ENCODE measurements at places on chromosomes 12 and 14.

DNA sequence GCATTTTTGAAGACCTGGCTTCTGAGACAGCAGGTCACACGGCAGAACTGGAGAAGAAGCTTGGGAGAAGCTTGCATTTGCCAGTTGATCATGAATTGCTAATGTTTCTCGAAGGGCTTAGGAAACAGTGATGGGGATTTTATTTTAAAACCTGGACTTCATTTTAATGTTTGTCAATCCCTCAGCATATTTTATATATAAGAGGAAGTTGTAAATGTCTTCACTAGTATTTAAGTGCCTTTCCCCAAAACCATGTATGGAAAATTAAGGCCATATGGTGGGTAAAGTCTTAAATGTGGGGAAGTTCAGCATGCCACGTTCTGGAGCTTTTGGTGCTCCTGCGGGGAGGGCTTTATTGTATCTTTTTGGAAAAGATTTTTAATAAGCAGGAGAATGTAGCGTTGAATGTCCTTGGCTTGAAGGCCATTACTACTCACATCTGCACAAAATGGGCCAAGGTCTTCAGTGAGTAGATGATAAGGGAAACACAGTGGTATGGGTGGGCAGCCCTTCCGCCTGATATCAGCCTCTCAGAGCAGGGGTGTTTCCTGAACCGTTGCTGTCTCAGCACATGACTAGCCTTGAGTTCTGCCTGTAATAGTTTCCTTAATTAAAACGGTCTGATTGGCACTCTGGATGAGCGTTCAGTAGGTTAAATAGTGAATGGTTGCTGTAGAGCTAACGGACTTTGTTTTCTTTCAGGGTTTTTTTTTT lies 511.4 kb downstream of the PCNX1 start:
- no peak for DNase-seq

DNA sequence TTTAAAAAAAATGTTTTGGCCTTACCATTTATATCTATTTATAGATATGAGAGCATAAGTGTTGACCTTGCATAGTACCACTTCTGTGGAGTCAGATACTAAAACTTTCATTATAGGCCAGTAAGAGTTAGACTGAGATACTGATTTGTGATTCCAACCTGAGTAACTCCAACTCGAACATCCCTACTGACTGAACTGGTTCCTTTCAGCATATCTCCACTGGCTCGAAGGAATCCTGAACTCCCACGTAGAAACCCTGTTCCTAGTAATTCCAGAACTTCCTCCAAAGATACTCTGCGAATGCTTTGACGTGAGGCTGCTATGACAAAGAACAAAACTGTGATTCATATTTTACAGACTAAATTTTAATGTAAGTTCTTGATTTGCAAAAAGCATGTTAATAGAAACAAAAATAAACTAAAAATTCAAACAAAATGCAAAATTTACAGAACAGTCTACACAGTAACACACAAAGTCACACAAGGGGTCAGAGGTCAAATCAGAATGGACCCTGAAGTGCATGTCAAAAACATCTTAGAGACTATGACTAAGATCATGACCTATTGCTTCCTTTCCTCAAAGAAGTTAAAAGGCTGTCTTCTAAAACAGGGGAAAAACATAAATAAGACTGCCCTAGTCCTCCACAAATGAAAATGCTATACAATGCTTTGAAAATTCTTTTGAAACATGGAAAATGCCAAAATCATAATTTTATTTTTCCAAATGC lies 31.5 kb downstream of the HEATR5A start:
- no peak for DNase-seq

GRCh38 chr14:72264716-72265115 lies 332.5 kb downstream of the RGS6 start:
- DNase-seq: no peak

DNA sequence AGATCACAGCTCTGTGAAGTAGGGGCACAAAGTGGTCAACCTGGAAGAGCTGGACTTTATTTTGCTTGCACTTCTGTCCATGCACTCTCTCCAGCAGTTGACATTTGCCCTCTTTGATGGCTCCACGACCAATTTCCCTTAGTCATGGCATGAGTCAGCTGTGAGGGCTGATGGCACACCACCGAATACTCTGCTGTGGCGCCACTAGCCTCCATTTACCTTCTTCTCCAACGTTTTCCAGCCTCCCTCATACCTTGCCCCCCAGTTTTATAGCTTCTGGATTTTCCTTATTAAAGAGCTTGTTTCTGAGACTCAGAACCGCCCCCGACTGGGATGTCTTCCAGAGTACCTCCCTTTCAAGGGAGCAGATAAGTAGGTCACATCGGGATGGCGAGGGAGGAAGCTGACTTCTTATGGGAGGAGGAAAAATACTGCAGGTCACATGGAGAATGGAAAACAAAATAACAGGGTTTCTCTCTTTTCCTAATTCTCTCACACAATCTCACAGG lies 17.6 kb downstream of the NINJ2 start:
- DNase-seq: no peak

- no peak for DNase-seq
These were observed 75.8 kb downstream of the CAPZA3 start for GRCh38 chr12:18813753-18814152.

Data from stimulated activated CD4-positive, alpha-beta T cell treated with anti-CD3 and anti-CD28 coated beads, Interleukin-2, amount 100 ng/mL, for 24 hours (primary cell).